GM18507 (cell line): ENCODE measurements at places on chromosomes 7 and 10.

- no peak for DNase-seq
Observed at GRCh38 chr7:143379611-143380259, 1.4 kb upstream of the ZYX start.

- no peak for DNase-seq
Observed at GRCh38 chr7:92815412-92815811, 21.0 kb downstream of the CDK6 start.

DNA sequence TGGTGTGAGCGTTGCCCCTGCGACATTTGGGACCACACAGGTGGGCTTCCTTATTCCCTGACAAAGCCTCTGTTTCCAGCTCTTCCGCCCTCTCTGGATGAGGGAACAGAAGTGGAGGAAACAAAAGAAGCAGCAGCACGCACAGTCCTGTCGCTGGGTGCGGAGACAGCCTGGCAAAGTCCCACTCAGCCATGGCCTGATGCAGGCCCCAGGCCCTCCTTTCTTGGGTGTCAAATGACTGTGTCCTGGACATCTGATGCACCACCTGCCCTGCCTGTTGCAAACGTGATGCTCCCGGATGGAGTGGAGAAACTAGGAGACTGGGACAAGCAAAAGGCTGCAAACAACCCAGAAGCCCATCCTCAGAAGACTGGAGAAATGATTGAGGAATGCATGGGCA, 20.7 kb downstream of the ZMIZ2 start:
- no peak for DNase-seq

DNA sequence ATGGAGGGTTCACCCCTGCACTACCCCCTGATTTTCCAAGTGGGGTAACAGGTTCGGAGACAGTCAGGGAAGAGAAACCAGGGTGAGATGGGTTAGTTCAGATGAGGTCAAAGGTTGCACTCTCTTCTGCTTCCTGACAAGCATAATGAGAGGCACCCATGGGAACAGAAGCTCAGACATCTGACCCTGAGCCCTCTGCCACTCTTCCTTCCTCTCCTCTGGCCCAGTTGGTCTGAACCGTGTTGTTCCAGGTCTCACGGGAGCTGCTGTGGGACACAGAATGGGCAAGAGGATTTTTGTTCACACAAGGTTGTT, 38.4 kb downstream of the DNAJB12 start:
- no peak for DNase-seq

DNA sequence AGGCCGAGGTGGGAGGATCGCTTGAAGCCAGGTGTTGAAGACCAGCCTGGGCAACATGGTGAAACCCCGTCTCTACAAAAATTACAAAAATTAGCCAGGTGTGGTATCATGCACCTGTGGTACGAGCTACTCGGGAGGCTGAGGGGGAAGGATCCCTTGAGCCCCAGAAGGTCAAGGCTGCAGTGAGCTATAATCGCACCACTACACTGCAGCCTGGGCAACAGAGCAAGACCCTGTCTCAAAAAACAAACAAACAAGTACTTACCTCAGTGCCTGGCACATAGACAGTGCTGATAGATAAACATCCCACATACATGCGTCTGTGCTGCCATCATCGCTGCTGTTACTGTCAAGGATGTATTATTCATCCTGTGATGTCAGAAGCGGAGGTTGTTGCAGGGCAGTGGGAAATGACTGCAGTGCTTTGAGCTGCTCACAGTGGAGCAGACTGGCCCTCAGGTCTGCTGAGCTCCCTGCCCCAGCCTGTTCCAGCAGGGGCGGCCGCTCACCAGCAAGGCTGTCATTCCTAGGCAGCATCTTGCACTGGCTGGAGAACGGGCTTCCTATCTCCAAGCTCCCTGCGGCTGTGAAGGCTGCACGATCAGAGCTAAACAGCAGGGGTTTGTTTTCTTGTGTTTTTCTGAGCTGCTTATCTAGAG, 18.6 kb downstream of the FOXK1 start:
- no peak for DNase-seq
